RWPE1 (cell line): ENCODE measurements at places on chromosomes 4 and X.

DNA sequence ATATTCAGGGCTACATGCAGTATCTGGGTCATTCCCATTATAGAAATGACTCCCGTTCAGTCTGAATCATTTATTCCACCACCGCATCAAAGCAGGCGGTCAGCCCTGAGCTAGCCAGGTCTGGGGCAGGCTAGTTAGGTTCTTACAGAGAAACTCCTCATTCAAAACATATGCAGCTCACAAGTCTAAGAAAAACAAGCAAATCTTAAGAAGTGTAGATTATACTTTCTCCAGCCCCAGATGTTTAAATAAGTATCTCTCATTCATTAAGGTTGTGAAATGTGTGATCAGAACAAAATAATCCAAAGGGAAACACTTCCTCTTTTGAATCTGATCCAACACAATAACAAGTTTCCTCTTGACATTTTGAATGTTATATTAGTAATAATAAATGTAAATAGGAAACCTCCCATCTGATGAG lies 441.9 kb downstream of the INPP4B start:
- DNase-seq, result peak; percentile 52

GRCh38 chr4:147560625-147561024 lies 56.6 kb upstream of the TMEM184C start:
- no peak for DNase-seq

DNA sequence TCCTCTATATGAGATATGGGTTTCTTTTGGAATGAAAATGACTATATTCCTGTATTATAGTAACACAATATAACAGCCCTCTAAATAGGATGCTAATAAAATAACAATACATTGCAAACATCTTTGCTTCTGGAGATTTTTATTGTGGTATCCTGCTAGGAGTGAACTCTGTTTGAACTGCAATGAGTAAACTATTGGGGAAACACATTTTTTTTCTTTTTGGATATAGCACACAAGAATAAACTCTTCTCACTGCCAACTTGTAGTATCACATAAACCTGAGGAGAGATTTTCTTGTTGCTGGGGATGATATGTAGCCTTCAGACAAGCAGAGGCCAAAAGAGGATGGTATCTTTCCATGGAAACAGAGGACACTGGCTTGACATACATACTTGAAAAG lies 238.2 kb downstream of the C4orf33 start:
- no peak for DNase-seq

DNA sequence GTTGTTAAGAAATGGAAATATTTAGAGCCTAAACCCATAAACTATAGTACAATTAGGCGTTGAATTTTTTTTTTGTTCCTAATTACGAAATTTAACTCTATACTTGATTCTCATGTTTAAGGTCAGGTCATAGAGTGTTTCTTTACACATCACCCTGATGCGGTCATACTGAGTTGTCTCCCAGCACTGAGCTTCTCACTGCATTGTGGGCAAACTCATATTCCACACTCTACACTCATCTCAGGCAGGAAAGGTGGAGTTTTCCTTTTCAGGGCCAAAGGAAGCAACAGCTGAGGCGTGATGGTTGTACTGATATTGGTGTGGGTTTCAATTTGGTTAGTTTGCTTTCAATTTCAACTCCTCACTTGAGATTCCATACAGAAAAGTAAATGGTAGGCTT lies 75.4 kb downstream of the FAT4 start:
- DNase-seq, result peak; percentile 47

DNA sequence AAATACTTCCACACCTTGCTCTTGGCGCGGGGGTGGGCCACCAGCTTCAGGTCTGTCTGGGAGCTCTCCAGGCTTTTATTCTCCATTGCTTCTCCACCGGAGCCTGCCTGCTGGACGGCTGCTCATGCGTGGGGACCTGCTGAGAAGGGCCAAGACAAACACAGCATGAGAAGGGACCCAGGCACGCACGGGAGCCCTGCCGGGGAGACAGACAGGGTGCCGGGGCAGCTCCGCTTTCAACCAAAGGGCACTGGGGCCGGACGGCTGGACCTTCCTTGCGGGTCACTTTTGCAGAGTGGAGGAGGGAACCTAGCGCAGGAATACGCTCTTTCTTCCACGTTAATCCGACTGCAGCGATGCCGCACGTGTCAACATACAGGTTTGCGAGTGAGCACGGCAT lies 10.1 kb downstream of the DHRSX start:
- DNase-seq, result no peak

GRCh38 chr4:27861381-27861787 lies 1000.7 kb downstream of the STIM2 start:
- peak; percentile 19 for DNase-seq

GRCh38 chrX:35890699-35891098 lies 28.8 kb upstream of the CFAP47 start:
- peak; percentile 2 for DNase-seq

GRCh38 chr4:15870079-15870478 lies 68.5 kb downstream of the FGFBP1 start:
- DNase-seq, result no peak

GRCh38 chr4:113623274-113623894 lies 138.2 kb downstream of the CAMK2D start:
- no peak for DNase-seq

DNA sequence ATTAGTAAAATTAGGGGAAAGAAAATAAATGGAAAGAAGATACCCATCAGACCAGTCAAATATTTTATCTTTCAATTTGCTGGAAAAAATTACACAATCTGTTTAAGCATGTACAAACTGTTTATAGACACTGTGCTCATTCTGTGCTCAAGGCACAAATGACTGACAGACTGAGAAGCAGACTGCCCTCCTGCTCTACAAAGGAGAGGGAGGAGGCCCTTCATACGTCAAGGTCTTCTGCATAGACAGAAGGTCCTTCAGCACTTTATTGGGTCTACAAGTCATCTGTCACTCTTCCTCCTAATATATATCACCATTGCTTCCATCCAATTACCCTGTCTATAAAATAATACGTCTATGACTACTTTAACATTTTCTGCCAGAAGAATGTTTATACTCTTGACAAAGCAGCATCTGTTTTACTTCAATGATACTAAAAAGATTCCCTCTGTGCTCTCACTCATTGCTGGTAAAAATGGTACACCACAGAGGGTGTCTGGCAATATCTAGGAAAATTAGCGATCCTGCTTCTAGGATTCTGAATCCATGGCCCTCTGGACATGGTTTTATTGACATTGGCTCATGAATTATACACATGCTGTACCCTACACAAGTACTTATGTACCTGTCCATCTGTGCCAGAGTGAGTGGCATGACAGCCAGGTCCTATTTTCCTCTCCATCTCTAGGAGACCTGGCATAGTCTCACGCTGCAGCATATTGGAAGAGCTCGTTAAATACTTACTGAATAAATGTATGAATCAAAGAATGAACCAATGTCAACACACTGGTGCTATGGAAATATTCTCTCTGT lies 11.3 kb downstream of the SLC10A6 start:
- no peak for DNase-seq

- DNase-seq, result no peak
Observed at GRCh38 chrX:41686788-41687187, 2.0 kb upstream of the GPR34 start.
